D721Med (cell line): ENCODE measurements at places on chromosomes 7 and 10.
A peak's percentile ranks its signal among the peaks of the same experiment; 100 is the strongest.

GRCh38 chr7:148626828-148627227 is 36.3 kb downstream of the C7orf33 start:
- DNase-seq, result no peak

- no peak for DNase-seq
These were observed 10.8 kb upstream of the ST7 start for GRCh38 chr7:116942504-116942903.

GRCh38 chr7:111401516-111401915 is 160.8 kb downstream of the IMMP2L start:
- no peak for DNase-seq

DNA sequence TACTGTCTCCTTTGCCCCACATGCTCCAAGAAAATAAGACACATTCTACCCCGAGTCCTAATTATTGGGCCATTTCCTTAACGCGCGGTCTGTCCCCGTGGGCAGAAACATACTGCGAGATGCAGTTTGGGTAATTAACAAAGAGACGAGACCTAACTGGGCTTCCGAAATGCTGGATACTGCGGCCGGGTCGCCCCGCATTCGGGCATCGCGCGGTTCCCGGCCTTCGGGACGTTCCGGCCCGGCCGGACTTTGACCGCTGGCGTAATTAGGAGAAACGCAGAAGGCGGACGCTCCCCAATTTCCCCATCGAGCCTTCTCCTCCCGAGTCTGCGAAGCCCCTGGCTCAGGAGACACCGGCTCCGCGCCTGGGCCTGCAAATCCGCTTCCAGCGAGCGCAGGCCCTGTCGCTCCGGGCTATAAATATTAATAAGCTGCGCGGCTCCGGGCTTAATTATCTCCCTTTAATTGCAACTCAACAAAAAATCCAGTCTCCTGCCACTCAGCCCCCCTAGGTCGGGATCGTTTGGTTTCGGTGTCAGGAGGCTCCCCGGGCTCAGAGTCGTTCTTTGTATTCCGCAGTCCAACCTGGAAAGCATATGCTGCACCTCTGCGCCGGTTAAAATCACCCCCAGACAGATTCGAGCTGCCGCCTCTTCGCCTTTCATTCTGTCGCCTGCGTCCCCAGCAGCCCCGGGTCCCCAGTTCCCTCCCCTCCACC is 131.5 kb downstream of the SPAG6 start:
- DNase-seq, result no peak

DNA sequence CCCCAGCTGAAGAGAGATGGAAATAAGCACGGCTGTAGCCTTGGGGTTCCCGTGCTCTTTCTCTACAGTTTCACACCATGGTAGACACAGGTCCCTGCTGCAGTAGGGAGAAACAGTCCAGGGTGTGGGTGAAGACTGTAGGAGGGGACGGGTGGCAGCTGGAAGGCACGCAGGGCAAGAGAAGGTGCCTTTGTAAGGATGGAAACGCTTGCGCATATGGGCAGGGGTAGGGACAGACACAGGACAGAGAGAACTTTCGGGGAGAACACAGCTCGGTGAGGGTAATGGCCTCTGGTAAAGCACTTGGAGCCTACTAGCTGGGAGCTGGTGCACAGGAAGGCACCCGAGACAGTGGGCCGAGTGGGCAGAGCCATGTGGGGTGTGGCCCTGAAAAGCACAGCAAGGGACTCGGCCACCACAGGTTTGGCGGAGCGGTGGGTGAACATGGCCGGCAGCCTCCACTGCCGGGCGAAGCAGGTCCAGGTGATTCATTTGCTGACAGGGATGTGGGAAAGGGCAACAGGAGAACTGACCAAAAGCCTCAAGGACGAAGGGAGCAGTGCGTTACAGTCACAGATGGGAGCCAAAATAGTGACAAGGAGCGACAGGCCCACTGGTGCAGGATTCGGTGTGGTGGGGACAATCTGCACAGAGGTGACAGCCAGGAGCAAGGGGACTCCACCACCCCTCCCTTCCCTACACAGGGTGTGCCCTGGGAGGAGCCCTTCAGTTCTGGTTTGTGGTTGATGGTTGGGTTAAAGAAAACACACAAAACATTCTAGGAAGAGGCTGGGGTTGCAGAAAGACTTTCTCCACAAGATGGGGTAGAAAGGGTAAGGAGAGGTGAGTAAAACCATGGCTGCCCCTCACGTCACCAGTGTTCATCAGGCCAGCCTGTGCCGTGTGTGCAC is 97.1 kb downstream of the VOPP1 start:
- DNase-seq, result no peak

DNA sequence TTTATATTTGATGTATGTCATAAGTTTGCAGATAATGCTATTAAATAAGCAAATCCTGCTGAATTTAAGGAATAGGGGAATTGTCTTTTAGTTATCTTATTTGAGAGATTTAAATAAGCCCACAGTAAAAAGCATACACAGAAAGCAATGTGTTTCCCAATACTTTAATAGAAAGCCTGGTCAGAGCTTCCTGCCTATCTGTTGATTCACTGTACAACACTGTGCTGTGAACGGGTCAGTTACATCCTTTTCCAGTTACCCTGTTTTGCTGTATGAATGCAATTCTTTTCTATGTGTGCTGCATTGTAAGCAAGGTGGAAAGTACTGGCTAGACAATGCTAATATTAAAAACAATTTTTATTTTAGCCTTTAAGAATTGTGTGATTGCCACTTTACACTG is 81.2 kb downstream of the ANKRD7 start:
- DNase-seq, result no peak

- DNase-seq, result no peak
These were observed 55.9 kb upstream of the ADRB1 start for GRCh38 chr10:113987805-113988204.

- no peak for DNase-seq
These were observed 14.0 kb upstream of the INSIG1 start for GRCh38 chr7:155283565-155284194.

DNA sequence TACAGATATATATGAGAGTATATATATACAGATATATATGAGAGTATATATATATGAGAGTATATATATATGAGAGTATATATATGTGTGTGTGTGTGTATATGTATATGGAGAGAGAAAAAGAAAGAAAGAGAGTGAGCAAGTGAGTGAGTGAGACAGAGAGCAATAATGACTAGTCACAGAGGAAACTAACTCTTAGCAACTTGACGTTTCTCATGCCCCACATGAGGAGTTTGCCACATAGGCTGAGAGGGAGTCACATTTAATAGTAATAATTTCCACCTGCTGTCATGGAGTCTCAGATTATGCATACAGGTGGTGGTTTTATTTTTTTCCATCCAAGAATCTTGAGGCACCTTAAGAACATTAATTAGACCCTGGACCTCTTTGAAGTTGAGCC is 199.9 kb downstream of the GATA3 start:
- no peak for DNase-seq

DNA sequence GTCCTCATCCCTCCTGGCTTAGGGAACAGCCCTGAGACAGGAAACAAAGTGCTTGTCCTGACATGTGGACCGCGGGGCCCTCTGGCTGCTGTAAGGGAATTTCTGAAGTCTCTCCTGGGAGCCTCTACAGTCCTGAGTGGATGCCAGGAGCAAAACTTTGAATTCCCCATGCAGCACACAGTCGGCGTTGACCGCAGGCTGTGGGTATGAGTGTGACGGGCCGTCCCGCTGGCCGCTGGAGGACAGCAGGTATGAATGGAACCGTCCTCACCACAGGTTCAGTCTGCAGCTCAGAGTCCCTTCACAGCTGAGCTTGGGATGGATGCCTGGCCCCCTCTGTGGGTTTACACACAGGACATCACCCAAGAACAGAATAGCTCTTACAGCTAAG is 94.9 kb downstream of the GPR26 start:
- DNase-seq, result no peak

DNA sequence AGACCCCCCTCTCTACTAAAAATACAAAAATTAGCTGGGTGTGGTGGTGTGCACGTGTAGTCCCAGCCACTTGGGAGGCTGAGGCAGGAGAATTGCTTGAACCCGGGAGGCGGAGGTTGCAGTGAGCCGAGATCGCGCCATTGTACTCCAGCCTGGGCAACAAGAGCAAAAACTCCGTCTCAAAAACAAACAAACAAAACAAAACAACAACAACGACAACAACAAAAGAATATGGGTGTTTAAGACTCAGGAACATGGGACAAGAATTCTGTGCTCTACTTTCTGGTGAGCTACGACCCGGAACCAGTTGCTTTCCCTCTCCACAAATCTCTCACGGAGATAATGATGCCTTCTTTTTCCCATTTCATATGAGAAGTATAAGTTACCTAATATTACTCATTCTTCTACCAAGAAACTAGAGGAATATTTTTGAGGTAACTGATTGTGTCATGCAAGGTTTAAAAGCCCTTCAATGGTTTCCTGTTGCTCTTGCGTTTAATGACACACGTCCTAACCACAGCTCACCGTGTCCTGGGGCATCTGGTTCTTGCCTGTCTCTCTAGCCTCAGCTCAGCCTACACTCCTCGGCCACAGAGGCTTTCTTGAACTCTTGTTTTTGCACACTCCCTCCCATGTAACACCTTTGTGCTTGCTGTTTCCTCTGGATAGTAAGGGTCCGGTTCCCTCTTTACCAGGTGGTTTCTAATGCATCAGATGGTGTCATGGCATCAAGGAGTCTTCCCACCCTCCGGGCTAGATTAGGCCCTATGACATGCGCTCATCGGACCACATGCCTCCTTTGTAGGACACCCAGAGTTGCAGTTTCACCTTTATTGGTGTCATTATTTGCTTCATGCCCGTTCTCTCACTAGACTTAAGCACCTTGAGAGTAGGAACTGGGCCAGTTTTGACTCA is 67.5 kb downstream of the PFKFB3 start:
- no peak for DNase-seq

GRCh38 chr10:50929670-50930069 is 44.2 kb upstream of the A1CF start:
- no peak for DNase-seq

DNA sequence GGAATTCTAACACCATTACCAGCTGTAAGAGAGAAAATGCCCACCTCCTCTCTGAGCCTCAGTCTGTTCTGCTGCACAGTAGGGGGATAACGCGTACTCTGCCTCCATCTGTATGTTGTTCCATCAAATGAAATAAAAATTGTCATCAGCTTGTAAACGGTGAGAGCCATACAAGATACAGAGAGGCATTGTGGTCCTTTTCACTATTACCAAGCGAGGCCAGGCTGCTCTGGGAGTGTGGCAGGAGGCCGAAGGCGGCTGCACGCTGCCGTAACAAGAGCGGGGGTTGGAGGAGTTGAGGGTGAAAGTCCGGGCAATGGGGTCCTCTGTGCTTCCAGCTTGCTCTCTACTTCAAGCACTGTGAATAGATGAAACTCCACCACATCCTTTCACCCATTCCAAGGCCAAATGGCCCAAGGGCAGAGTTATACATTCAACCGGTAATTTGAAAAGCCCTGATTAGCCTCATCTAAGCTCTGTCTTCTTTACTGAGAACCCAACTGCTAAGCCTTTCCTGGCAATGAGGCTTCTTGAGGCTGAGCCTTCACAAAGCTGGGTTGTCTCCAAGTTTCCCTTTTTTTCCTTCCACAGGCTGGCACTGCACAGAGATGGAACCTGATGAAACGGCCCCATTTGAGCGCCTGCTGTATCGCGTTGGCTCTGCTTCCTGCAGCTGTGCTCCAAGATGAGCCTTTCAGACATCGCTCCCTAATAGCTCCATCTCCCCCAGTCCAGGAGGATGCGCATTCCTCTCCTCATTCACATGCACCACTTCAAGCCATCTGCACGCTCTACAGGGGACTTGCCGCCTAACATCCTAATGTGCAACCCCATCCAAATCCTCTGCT is 47.2 kb downstream of the PYROXD2 start:
- DNase-seq, result no peak

- no peak for DNase-seq
These were observed 199.9 kb downstream of the CAMK1D start for GRCh38 chr10:12549297-12549696.

- no peak for DNase-seq
These were observed 58.0 kb downstream of the PDSS1 start for GRCh38 chr10:26755443-26755903.

DNA sequence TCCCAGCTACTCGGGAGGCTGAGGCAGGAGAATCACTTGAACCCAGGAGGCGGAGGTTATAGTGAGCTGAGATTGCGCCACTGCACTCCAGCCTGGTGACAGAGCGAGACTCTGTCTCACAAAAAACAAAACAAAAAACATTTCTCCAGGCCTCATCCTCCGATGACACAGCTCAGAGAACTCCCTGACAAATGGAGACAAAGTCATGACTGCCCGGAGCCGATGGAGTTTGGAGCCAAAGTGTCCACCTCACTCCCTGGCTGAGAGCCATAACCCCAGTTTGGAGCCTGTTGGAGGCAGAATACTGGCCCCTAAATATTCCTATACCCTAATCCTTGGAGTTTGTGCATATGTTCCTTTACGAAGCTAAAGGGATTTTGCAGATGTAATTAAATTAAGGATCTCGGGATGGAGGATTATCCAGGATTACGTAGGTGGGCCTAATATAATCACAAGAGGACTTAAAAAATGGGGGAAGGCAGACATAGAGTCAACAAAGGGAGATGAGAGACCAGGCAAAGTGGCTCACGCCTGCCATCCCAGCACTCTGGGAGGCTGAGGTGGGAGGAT is 22.7 kb downstream of the SSC4D start:
- DNase-seq, result peak; percentile 77

DNA sequence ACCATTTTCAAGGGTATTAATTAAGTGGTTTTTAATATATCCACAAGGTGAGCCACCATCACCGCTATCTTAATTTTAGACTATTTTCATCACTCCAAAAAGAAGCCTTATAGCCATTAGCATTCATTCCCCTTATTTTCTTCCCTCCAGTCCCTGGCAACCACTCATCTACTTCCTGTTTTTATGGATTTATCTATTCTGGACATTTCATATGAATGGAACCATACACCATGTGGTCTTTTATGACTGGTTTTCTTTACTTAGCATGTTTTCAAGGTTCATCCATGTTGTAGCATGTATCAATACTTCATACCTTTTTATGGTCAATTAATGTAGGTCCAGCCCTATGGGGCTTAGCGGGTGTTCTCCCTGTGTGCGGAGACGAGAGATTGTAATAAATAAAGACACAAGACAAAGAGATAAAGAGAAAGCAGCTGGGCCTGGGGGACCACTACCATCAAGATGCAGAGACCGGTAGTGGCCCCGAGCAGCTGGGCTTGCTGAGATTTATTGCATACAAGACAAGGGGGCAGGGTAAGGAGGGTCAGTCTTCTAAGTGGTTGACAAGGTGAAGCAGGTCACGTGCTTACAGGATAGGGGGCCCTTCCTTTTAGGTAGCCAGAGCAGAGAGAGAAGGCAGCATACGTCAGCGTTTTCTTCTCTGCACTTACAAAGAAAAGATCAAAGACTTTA is 14.6 kb downstream of the WBP1L start:
- DNase-seq, result no peak

DNA sequence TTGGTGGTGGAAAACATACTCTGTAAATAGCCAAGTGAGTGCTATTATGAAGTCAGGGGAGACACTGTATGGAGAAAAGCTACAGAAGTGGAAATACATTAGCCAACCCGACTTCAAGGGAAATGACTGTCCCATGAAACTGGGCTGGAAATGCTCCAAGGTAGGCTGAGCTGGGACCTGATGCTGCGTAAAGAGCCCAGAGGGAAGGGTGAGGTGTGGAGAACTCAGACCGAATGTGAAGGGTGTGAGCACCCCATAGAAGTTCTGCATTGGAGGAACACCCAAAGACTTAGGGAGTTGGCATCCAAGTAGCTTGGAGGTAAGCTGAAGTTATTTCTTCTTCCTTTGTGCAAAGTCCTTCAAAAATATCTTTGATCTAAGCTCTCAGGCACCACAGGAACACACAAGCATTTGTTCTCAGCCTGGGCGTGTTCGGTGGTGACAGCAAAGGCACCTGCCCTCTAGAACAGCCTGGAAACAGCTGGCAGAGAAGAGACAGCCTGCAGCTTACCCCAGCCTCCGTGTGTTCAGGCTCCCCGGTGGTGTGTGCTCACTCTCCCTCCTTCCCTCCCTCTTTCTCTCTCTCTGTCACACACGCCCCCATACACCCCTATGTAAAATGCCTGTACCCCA is 19.1 kb upstream of the GJD4 start:
- no peak for DNase-seq
